ENCODE measurements at places on chromosomes 3 and 15.

GRCh38 chr3:129936757-129937156, 37.8 kb upstream of the TRH start:
- DNase-seq = no peak

DNA sequence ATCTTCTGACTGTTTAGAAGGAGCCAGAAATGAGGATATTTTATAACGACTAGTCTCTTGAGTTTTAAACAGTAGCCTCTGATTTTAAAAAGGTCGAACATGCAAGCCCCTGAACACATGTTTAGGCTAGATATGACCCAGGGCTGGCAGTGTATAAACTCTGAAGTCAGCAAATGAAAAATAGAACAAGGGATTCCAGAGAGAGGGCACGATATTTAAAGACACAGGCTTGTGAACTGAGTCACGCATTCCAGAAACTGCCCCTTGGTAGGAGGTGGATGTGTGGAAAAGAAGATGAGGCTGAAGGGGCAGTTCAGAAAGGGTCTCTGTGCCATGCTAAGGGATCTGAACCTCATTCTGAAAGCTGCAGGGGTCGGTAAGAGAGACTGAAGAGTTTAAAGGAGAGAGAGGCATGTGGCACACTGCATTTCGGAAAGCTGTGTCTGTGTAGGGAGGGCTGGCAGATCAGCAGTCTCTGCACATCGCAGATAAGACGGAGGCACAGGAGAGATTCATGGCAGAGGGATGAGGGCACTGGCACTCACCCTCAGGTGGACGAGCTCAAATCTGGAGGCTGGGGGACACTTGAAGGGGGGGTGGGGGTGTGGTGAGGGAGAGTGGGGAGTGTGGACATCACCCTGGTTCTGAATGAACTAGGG, 22.1 kb downstream of the ST8SIA2 start:
- no peak for DNase-seq

DNA sequence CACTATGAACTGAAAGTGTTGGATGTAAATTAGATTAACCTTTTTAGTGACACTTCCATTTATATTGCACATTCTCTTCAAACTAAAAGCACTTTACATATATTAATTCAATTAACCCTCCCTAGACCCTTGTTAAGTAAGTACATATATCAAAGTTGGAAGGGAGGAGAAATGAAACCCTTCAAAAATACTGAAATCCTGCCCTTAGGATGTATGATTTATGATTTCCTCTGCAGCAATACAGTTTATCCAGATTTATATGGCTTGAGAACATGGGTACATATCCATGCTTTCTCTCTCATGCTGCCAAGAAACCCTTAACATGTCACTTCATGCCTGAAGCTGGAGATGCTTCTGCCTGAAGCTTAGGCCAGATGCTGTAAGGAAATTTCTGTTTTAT, 11.0 kb downstream of the CLSTN2 start:
- DNase-seq = no peak

DNA sequence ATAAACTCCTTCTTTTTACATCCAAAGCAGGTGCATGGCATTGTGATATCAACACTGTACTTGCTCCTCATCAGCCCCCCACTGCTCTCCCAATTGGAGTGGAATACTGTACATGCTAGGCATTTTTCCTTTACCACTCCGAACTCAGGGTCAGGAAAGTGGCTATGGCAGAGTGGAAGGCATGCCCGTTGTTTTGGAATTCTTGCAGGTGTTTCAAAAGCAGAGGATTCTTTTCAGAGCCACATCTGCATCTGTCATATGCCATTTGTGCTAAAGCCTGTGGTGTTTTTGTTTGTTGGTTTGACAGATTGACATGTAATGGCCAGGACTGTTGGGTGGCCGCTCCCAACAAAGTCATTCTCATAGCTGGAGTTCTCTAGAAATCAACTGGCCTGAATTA, 41.7 kb downstream of the SOX2 start:
- no peak for DNase-seq

GRCh38 chr15:48352474-48353072, 21.3 kb downstream of the DUT start:
- peak; percentile 36 for DNase-seq

GRCh38 chr15:67134067-67134838, 68.9 kb downstream of the SMAD3 start:
- DNase-seq = peak; percentile 61

GRCh38 chr3:161371441-161372320, at the start of gene SPTSSB:
SPTSSB (minus strand) TSS chr3:161371517; CDS start chr3:161346323, 25,194 bp downstream.
- peak; percentile 68 for DNase-seq

DNA sequence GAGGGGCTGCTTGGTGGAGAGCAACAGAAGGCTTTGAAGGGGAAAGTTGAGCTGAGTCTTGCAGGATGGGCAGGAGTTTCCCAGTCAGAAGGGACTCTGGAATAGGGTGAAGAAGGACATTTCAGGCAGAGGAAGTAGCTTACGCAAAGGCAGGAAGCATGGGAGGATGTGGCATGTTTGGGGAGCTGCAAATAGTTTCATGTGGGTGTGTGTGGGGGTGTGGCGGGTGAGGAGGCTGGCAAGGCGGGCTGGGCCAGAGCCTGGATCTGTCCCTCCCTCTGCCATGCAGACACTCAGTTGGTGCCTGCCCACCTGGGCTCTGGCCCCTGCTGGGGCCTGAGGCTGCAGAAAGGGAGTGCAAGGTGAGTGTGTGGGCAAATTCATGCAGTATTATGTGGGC, 10.4 kb downstream of the TEX264 start:
- DNase-seq = peak; percentile 47

- DNase-seq = no peak
Observed at GRCh38 chr3:114178770-114179368, at the start of gene DRD3. DRD3 (minus strand) TSS chr3:114179052; CDS start chr3:114171992, 7,060 bp downstream.

DNA sequence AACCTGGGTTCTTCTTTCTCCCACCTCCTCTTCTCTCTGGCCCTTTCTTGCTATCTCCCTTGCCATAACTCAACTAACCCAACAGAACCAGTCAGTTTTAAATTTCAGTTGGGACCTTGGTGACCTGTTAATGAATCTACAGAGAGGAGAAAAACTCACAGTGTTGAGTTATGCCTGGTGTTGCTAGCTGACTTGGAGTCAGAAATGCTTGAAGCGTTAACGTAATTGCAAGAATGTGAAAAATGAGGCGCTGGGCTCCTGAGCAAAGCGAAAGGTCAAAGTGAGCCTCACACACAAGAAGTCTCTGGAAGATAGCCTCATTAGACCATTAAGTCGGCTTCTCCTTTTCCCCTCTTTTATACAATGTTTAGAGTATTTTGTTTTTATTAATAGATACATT, 18.4 kb downstream of the MEIS2 start:
- no peak for DNase-seq

DNA sequence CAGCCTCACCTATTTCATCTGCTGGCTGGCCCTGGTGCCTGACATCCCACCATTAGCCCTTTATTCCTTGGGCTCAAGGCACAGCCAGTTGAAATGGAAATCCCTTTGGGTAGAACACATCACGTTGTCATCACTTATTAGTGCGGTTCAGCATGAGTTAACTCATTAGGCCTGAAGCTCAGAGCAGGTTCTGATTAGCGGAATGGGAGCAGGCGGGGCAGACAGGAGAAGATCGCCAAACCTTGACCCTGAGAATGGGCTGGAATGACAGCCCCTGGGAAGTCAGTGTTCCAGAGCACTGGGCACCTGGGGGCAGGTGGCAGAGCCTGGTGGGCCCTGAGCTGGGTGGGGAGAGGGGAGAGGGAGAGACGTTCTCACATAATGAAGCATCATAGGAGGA, 5.8 kb downstream of the ITGA11 start:
- no peak for DNase-seq

- DNase-seq = peak; percentile 10
Observed at GRCh38 chr3:126347543-126348161, 9.6 kb downstream of the KLF15 start.

DNA sequence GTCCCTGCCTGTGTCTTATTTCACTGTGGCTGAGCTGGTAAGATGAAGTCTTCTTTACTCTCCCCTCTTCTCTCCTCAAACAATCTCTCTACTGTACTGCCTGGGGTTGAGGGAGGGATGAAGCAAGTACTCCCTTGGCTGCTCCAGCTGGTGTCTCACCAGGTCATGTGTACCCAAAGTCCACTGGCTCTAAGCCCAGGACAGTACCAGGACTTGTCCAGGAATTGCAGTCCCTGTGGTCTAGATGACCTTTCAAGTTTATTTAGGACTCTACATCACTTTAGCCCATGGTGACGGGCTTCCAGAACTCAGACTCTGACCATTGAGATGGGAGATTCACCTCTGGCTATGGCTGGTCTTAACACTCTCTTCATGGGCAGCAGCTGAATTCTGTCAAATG, 17.5 kb upstream of the SLC27A2 start:
- DNase-seq = no peak

DNA sequence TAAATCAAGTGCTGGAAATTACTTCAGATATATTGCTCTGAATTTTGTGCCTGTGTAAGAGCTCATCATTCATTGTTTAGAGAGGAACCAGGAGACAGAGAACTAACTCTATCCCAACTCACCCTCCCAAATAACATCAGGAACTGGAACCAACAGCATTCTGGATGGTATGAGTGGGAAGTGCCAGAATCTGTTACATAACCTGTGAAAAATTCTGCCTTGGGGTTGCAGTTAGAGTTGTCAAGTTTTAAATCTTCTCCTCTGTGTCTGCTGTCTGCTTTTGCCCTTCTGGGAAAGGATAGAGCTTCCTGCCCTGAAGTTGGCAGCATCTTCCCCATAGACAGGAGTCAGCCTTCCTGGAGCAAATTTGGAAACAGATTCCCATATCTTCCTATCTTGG, 41.2 kb downstream of the TIMP4 start:
- DNase-seq = no peak

DNA sequence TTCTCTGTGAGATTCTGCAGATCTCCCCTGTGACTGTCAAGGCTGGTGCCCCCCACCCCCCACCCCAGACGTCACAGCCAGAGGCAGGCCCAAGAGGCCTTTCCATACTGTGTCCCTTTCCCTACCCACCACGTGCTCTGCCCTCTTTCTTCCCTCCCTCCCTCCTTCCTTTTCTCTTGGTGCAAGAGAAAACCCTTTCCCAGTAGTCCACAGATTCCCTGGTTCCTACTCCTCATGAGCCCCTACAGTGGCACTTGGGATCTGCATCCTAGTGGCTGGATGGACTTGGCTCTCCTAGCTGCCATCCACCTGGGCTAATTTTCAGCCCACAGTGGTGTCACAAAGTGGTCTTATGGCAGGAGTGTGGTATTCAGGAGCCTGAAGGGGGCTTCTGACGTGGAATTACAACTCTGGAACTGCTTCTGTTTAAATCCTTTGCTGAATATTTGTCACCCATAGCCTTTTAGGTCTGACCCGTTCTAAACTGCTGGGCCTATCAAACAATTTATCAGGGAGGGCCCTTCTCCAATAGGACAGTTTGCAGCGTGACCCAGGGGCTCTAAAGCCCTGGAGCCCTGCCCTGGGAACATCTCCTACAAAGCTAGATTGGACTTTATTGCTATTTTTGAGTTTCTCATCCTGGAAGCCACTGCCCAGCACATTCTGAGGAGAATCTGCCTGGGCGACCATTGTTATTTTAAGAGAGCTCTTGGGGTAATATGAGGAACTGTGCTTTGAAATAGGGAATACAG, 35.3 kb downstream of the KLF13 start:
- DNase-seq = no peak

DNA sequence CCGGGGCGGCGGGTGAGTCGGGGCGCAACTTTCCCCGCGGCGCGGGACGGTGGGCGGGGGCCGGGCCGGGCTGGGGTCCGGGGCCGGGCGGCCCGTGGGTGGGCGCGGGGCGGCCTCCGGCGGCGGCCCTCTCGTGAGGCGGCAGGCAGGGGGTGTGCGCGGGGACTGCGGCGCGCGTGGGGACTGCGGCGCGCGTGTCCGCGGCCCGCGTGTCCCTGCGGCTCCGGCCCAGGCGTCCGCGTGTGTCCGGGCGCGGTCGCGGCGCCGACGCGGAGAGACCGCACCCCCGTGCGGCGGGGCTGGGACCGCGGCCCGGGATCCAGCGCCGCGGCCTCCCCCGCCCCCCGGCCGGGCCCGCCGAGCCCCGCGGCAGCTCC, 349 bp downstream of the PLXNA1 start:
- DNase-seq = no peak

- DNase-seq = no peak
Observed at GRCh38 chr15:88258093-88258641, 1.6 kb upstream of the NTRK3 start.

GRCh38 chr3:142318331-142318730, 92.9 kb upstream of the GK5 start:
- no peak for DNase-seq

All from activated T-cell treated with anti-CD3 and anti-CD28 coated beads, Interleukin-2, amount 50 U/mL, for 1 hour (primary cell).